Stimulated activated CD8-positive, alpha-beta memory T cell treated with anti-CD3 and anti-CD28 coated beads, Interleukin-4, amount 100 ng/mL, for 1 hour (primary cell): ENCODE measurements at places on chromosomes 12 and 14.

- no peak for DNase-seq
Observed at GRCh38 chr14:99660794-99661193, 15.9 kb downstream of the HHIPL1 start.

GRCh38 chr12:12219664-12220063 lies 47.2 kb downstream of the LRP6 start:
- no peak for DNase-seq

GRCh38 chr12:11761869-11762567 lies 112.5 kb downstream of the ETV6 start:
- no peak for DNase-seq

GRCh38 chr12:131090274-131091210 lies 136.8 kb downstream of the ADGRD1 start:
- DNase-seq: no peak

- no peak for DNase-seq
Observed at GRCh38 chr14:77314043-77314442, 6.6 kb downstream of the POMT2 start.

DNA sequence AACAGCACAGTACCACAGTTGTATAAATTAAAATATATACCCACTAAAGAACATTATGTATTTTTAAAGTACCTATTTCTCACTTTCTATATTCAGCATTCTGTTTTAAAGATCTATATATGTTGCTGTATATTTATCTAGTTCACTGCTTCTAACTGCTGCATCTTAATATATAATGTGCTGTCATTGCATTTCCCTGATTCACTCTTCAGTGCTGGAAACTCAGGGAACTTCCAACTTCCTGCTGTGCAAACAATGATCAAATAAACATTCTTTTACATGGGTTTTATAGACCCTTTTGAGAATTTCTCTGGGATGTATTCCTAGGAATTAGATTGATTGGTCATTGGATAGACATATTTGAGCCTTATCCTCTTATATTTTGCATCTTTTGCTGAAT lies 379.1 kb downstream of the APAF1 start:
- no peak for DNase-seq

GRCh38 chr14:74786796-74787315 lies 23.7 kb downstream of the YLPM1 start:
- DNase-seq: no peak

- no peak for DNase-seq
Observed at GRCh38 chr12:126952096-126953007, 1314.6 kb upstream of the TMEM132C start.

DNA sequence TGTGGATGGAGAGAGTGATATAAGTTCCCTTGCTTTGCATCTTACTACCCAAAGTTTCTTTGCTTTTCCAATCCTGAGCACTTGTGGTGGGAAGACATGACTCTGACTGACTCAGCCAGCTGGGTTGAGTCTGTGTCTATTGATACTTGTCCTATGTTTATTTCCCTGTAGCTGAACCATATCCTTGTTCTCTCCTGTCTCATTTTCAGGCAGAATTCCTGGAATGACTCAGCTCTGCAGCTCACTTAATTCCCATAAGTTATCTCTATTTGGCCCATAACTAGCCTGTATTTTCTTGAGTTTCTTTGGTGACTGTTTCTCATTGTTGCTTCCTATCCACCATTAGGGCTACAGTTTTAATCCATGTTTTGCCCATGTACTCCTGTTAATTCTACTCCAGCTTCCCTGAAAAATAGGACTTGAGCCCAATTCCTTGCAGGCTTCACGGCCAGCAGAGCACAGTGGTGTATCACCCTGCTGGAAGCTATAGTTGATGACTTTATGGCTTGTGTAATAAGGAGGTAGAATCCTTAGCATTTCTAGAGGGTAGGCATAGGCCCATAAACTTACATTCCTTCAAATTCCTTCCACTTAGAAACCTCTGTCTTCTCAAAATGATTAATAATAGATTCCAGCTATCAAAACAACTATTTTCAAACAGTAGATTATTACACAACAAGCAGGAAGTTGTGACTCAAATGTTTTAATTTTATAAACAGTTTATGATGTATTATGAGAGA lies 183.1 kb downstream of the TMTC3 start:
- no peak for DNase-seq

GRCh38 chr12:19988001-19988400 lies 380.3 kb upstream of the PDE3A start:
- no peak for DNase-seq

DNA sequence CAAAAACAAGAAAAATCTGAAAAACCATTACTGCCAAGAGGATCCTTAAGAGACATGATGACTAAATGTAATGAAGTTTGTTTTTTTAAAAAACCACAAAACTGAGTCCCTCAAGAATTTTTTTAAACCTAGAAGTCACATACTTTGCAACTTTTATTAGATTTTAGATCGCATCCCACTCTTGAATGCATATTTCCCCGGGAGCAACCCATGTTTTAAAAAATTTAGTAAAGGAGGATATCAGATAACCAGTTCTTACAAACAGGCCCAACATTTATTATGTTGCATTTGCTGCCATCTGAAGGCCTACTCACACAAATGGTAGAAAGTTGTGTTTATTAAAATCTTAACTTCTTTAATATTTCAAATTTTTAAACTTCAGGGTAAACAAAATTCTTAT lies 44.3 kb upstream of the CCT2 start:
- DNase-seq: no peak

GRCh38 chr14:58488550-58488949 lies 61.0 kb downstream of the KIAA0586 start:
- DNase-seq: no peak

- DNase-seq: no peak
Observed at GRCh38 chr12:76259660-76260389, 88.4 kb downstream of the BBS10 start.

DNA sequence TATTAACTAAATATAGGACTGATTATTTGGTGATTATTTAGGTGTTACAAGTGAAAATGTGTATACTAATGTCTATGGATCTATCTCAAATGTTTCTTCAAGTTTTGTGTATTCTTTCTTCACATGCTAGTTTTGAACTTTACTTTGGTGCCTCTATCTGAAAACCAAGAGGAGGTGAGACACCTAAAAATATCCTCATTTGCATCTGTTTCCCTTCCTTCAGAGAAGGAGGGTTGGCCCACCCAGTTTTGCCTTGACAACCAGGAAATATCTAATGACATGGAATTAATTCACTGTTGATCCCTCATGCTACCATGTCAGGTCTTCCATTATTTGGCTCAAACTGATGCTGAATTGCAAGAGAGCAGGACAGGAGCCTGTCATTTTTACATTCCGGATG lies 500.4 kb downstream of the NELL2 start:
- no peak for DNase-seq

DNA sequence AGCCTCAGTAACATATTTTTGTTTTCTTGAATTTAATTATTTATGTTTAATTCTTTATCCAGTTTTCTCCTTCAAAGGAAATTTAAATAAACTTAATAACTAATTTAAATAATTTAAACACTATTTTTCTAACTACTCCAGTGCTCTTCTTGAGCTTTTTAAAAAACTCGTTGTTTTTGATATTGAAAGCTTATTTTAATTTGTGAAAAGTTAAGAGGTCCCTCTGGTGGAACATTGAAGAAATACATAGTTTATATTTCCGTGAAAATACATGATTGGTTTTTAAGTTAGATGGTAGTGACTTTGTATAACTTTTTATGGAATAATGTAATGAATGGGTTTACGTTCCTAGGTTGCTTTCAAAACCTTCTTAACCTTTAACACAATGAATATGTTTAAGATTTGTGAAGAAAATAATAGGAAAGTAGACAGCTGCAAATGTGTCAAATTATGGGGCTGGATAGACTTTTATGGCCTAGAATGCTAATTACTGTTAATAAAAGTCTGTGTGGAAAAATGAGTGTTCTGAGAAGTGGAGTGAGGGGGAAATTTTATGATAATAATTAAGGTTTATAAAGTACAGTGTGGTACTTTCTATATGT lies 45.9 kb upstream of the MSRB3 start:
- no peak for DNase-seq

DNA sequence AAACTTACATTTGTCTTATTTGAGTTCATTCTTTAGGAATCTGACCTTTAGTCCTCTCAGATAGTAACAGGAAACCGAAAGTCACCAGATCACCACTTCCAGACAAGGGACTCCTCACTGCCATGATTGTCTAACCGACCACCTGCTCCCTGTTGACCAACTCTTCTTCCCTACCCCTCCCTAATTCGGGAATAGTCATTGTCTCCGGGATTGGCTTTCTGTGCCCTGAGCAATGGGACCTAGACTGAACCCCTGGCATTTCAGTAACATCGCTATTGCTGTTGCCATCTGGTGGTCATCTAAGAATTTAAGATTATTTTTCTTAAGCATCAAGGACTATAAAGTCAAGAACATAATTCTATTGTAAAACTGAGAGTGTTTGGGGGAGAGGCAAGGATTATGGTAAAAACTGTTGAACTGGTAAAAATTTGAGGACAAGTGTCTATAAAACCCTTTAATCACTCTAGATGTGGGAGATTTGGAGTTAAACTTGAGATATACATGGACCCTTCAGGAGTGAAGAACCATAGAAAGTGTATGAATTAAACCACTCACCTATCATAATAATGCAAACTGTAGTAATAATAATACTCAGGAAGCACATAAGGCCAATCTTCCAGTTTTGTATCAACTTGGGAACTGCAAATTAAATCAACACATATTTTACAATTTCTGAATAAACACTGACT lies 6.3 kb downstream of the CLEC2A start:
- no peak for DNase-seq

DNA sequence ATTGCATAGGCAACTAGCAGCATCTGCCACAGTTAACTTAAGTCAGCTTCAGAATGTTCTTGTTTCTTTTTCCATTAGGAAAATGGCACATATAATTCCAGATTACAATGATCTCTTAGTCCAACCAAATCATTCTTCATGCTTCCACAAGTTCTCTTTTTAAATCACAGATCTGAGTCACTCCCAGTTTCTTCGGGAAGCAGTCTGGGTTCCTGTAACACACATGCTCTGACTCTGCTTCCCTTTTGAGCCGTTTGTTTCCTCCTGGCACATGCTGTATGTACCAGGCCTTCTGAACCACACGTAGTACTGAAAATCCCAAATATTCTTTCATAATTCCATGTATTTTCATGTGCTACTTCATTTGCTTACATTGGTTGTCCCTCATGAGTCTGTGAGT lies 388.8 kb upstream of the PDE3A start:
- DNase-seq: no peak

DNA sequence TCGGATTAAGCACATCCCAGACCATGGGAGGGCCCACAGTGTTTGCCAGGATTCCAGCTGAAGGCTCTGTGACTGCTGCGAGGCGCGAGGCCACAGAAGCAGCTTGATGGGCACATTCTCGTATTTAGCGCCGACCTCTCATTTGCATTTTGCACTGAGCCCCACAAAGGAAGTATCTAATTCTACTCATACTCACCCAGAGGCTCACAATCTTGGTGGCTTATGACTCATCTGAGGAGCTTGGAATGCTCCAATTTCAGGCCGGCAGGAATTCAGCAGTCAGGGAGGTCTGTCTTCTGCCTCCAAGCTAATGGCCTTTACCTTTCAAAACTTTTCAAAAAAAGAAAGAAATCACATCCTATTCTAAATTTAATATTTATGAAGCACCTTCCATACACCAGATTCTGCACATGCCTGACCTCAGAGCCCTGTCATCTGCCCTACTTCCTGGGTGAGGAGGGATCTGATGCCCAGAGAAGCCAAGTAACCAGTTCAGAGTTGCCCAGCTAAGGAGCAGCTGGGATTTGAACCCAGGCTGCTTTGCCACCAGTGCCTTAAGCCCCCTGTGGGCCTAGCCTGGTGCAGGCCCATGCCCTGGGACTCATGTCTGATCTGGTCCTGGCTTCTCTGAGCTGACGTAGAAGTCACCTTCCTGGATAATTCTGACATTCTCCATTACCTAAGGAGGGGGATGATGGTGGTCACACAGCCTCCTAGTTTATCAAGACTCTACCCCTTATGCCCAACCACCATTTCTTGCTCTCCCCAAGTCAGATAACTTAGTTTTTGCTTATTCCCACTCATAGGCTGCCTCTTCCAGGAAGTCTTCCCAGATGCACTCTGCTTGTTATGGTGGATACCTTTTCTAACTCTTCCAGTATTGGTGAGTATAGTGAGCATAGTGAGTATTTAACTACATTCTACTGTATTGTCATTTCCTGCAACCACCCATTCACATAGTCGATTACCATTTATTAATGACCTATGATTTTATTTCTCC lies 198.9 kb downstream of the RBM19 start:
- no peak for DNase-seq

DNA sequence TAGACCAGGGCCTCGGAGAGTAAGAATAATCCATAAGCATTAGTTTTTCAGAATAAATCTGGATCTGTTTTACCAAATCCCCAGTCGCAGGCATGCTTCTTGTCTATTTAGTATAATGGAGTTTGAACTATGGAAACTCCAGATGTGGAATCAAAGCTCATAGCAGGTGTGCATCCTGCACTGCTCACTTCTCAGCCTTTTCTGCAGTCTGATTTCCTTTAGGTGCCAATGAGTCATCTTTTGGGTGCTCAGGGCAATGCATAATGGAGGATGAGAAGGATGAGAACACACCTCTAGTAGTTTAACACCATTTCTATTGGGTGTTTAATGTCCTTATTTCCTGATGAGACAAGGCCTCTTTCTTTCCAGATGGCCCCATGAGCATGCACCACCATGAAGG lies 961.2 kb downstream of the TMEM121 start:
- DNase-seq: no peak

GRCh38 chr12:45623940-45624339 lies 105.6 kb upstream of the ARID2 start:
- DNase-seq: no peak

DNA sequence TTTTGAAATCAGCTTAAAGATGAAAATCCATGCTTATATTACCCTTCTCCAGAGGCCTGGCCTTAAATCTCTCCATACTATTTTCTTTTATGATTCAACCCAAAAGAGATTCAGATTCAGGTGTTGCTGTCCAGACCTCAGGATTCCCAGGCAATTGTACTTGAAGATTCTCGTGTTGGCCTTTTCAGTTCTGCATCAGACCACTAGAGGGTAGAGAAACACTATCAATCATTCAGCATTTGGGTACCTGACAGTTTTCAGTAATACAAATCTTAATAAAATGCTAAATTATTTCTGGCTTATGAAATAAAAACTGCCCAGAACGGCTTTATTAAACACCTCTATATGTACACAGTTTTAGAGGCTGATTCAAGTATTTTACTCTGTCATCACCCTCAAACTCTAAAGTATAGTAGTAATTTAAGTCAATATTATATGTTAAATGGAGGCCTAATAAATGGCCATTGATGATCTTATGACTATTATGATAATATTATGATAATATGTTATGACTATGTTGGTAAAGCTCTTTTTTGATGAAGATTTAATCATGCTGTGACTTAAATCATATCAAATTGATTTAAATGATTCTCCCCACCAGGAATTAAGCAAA lies 301.1 kb downstream of the DUSP6 start:
- DNase-seq: no peak

- no peak for DNase-seq
Observed at GRCh38 chr14:43898687-43899086, 608.4 kb downstream of the FSCB start.

GRCh38 chr14:101351769-101352168 lies 209.5 kb upstream of the DIO3 start:
- DNase-seq: no peak
